T follicular helper cell (primary cell): ENCODE measurements at places on chromosomes 3 and 15.

DNA sequence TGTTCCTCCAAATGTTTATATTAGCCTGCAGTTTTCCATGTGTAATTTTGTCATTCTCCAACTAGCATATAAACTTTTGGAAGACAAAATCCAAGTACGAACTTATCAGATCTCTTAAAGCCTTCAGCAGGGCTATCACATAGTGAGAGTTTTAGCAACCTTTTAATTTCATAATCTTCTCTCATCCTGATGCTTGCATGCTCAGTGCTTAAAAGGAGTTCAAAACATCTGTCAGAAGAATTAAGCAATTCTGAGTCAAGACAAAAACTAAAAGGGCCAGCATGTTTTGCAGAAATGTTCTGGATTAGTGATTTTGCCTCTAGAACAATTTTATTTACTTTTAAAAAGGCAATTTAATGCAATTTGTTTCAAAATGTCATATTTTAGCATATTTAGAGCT lies 73.4 kb upstream of the SLC2A2 start:
- DNase-seq: no peak

DNA sequence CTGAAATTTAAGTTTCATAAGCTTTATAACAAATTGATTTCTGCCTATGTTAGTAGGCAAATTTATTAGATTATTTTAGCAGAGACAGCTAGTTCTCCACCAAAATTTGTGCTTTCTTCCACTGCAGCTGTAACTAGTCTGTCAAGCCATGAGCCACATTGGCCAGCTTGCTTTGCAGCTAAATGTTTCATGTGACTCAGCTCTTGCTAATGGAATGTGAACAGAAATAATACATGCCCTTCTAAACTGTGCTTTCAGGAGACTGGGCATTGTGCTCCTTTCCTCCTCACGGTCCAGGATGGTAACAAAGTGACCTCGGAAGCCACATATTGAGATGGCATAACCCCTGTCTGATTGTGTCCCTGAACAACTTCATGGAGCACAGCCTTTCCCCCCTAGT lies 51.3 kb upstream of the KPNA4 start:
- no peak for DNase-seq

DNA sequence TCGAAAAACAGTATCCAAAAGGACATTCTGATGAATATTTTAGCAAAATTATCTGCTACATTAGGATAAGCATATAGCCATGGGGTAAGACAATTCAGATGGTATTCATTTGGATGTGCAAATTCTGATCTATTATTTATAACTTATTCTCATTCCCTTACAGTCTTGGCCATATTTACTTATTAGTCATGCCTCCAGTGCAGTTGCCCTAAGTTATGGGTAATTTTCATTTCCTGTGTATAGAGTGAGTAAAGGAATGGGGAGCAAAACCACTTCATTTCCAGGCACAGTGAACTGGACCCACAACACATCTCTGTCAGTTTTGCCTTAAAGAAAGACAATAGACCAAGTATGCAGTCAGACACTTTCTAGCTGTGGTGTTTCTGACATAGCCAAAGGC lies 134.3 kb downstream of the POLQ start:
- no peak for DNase-seq

DNA sequence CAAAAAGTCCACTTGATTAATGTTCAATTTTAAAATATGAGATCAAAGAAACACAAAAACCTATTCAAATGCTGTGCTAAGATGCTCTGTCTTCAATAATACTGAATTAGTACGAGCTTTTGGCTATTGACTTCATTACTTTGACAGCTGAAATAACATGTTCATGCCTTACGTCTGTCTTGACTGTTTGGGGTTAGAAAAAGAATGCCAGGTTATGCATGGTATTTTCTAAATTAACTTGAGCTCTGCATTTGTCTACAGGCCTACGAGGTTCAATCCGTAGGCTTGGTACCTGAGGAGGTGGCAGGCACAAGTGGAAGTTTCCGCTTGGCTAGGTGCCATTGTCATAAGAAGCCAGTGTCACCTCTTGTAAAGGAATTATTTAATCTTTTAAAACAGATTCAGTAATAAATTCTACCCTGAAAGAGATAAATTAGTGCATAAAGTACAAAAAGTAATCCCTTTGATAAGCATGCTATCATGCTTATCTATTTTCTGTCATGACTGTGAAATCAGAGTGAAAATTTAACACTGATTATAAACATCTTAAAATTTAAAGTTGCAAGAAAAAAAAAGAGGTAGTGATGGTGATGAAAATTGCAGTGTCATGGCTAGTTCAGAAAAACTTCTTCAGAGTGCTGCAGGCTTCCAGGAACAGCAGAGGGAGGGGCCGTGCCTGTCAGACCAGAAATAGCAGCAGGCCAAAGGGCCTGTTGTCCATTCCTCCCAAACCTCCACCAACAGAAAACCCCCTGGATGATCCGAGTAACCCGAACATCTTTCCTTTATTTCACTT lies 115.7 kb downstream of the ARRDC4 start:
- DNase-seq: no peak

GRCh38 chr15:58484791-58485600 lies 53.2 kb downstream of the LIPC start:
- no peak for DNase-seq

DNA sequence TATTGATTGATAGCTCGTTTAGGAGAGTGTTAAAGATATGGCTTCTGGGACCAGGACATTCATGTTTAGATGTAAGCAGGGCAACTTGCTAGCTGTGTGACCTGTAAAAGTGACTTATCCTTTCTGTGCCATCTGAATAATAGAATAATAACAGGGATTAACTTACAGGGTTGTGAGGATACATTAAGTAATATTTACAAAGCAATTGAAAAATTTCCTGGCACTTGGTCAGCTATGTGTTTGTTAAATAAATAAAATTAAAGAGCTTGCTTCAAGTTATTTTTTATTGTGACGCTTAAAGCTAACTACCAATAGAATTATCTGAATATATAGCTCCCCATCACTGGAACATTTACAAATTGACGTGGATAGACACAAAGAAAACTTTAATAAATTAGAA lies 287.9 kb upstream of the CDIN1 start:
- no peak for DNase-seq

DNA sequence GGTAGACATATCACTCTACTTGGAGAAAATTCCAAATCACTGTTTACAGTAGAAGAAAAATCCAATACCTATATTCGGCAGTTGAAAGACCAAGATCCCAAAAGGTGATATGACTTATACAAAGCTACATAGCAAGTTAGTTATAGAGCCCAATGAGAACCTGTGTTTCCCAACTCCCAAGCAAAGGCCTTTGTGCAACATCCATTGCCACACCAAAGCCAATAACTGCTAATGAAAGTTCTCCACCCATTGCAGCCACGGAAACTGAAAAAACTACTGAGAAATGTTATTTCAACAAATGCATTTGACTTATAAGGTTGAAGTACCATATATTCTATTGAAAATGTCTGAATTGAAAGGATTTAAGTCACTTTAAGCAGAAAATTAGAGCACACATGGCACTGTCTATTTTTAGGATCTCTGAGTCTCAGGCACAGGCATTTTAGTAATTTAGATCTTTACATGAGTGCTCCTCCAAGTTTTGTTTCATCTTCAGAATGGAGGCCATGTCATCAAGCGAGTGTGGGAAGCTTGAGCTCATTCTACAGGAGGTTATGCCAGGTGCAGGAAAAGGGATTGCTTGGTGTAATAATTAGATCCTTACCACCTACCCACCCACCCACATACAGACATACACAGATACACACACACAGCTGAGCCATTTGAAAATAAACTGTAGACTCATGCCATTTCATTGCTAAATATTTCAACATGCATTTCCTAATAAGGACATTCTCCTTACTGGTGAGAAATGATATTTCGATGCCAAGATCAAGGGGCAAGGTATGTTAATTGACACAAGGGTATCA lies 19.7 kb upstream of the ANO10 start:
- no peak for DNase-seq

DNA sequence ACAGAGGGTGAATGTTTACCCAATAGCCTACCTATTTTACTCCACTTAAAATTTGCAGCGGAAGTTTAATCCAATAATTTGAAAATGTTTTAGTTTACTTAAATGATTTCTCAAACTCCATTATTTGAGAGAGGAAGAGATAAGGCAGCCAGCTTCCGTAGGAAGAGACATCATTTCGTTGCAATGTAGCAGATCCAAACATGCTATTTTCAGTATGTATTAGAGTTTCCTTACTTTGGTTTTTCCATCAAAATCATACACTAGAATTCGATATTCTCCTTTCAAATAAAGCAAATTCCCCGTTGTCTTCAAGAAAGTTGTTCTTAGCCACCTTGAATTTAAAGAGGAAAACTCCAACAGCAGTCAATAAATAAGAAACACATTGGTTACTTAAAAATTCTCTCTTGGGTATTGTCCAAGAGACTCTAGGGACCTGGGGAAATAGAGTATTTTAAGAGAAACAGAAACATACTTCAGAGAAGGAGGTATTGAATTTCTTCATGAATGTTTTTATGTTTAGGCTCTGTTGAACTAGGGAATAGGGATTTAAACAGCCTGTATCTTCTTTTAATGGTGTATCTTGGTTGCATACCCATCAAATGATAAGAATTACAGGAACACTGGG lies 324.5 kb upstream of the GBE1 start:
- DNase-seq: no peak

DNA sequence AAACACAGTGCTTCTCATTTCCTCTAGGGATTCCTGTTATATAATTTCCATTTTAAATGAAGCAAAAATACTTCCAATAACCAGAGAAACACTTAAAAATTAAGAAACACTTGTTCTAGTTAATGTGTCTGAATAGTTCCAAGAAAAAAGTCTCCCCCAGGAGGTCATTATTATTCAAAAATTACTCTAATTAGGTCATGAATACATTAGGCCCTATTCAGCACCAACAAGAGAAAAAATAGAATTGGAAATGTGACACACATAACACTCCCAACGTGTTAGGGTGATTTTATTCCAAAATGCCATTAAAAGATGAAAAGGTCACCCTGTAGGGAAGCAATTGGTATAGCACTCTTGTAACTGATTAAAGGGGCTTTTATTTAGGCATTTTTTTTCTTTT lies 382.1 kb downstream of the TUSC7 start:
- no peak for DNase-seq

- no peak for DNase-seq
Observed at GRCh38 chr15:57867970-57868798, 161.7 kb downstream of the POLR2M start.

DNA sequence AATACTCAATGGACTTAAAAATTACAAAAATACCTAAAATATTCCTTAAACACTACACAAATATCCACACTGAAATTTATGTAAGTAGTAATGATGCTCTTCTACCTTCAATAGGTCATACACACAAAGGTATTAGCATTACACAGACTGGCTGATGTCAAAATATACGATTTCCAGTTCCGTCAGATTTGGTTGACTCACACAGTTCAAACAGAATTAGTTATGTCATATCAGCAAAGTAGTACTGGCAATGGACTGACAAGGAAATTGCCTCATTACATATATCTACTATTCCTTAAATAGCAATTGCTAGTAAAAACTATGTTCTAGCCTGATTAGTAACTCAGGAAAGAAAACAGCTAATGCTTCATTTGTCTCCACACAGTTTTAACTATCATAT lies 70.8 kb downstream of the ADAM10 start:
- DNase-seq: no peak

DNA sequence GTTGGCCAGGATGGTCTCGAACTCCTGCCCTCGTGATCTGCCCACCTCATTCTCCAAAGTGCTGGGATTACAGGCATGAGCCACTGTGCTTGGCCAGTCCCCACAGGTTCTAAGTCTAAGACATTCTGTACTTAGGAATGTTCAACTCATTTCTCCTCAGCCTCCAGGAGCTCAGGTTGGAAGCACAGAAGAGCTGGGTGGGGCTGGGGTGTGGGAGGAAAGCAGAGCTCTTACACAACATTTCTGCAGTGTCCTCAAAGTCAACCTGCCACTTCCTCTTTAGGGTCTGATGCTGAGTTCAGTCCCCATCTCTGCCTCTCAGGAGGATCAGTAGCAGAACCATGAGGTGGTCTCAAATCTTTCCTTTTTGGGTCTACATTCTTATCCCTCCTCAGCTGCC lies 75.5 kb downstream of the MRPL46 start:
- DNase-seq: no peak

GRCh38 chr15:57708047-57708446 lies 1.5 kb downstream of the POLR2M start:
- no peak for DNase-seq

- no peak for DNase-seq
Observed at GRCh38 chr3:28250999-28251398, 9.6 kb downstream of the CMC1 start.

- DNase-seq: no peak
Observed at GRCh38 chr15:87477737-87478686, 778.5 kb downstream of the NTRK3 start.

- no peak for DNase-seq
Observed at GRCh38 chr3:55664387-55664786, 177.3 kb upstream of the WNT5A start.

- no peak for DNase-seq
Observed at GRCh38 chr3:60528651-60529050, 722.6 kb downstream of the FHIT start.

DNA sequence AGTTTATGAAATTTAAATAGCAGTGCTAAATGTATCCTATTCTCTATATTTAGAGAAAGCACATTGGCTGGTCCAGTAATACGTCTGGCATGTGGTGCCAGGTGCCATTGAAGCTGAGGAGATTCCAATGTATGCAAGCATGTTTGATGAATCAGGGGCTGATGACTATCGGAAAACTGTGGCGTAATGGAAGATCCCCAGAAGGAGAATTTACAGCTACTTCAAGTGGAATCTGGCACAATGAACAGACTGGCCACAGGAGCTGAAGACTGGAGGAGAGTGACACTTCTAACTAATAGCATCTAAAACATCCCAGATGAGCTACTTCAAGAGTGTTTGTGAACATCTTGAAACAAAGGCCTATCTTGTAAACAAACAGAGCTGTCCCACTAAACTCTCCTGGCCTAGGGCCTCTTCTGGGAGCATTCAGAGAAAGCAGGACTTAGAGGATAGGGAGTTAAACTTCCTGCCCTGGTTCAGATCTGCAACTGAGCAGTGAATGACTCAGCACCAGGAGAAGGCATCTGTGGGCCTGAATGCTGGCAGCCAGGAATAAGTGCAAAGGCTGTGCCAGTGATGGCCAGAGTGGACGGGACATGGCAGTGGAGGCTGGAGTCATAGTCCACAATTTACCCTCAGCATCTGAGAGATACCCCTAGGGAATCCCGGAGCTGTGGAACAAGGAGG lies 15.2 kb upstream of the ACTC1 start:
- DNase-seq: no peak

DNA sequence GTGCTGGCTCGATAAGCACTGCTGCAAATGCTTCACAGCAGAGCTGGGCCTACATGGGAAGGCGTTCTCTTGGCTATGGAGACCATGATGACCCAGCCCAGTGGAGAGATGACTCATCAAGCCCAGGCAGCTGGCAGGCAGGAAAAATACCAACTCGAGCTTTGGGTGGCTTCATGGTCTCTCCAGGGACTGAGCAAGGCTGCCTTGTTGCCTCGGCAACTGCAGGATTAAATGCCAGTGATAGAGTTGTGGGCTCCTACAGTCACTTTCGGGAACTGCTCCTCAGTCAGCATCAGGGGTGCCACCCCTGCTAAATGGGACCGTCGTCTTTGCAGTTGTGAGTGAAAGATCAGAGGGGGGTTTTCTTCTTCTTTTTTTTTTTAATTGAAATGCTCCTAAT lies 54.6 kb upstream of the MYZAP start:
- DNase-seq: no peak
